Liver (tissue), 10 donors: ENCODE measurements at places on chromosomes 1 and 21. TPM values are rescaled to one million over a fixed set of nuclear protein-coding genes. Genes with fewer than 3 reads are reported as not detected.

DNA sequence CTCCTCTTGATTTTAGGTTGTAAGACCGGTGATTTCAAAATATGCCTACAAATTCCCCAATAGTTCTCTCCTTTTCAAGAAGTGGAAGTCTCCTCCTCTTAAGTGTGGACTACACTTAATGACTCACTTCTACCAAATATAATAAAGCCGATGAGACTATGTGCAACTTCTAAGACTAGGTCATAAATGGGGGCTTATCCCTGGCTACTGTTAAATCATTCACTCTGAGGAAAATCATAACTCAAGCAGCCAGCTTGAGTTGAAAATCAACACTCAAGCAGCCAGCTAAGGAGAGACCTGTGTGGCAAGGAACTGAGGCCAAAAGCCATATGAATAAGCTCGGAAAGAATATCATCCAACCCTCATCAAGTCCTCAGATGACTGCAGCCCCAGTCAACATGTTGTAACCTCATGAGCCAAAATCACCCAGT, 49.6 kb upstream of the PSMG1 start:
- DNase-seq = no peak

The NEGR1 gene
- 0.08 TPM for total RNA-seq

DNA sequence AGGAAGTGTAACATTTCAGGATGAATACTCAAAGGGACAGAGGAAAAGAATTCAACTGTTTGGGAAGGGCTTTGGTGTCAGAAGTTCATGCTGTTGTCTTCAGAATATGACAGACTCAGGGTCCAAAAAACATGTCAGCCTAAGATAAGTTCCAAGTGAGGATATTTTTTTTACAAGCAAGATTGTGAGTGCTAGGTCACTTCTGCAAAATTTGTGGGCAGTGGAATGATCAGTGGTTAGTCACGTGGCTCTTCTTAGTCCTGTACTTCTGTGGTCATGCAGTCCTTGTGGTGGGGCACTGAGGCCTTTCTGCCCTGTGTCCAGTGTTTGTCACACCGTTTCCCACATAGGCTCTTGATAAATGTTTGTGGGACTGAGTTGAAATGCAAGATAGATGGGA, 5.2 kb downstream of the RGL1 start:
- no peak for DNase-seq

The GLIS1 gene
- total RNA-seq = not detected

DNA sequence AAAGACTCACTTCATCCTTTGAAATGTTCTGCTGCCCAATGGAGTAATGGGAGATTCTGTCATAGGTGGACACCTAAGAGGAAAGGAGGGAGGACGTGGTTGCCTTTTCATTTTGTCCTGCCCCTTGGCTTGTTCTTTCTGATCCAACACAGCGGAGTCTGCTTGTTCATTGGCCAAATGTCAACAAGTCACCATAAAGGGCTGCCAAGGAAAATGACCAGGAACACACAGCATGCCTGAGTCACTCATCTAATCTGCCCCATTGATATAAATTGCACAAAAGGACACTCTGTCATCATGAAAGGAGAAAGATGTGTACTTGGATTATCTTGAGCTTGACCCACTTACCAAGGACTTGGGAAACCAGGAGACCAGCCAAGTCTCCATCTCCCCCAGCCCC, 422.9 kb downstream of the SETD4 start:
- no peak for DNase-seq

DNA sequence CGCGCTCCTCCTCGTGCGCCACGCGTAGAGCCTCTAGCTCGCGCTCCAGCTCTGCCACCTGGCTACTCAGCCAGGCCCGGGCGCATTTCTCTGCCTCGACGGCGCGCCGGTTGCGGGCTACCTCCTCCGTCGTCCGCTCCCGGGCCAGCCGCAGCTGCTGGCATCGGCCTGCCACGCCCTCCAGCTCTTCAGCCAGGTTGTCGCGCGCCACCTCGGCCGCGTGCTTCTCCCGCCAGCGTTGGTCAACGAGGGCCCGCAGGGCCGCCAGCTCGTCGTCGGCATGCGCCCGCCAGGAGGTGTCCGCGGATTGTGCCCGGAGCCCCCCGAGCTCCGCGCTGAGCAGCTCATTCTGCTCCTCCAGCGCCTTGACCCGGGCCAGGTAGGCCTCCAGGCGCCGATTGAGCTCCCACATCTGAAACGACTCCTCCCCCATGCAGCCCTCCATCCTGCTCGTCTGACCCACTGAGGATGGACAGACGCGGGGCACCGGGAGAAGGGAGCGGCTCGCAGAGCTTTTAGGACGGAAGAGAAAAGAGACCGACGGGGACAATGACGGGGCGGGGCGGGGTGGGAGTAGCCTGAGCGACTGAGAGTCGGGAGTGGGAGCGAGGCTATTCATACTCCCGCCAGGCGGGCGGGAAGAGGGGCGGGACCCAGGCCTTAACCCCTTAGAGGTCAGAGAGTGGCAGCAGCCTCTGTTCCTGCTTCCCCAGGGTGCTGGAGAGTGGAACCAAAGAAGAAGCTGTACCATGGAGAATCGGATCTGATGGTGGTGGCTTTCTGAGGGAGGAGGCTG, at the start of gene NES:
Gene NES (minus strand): TSS at position 588 of the 796 bp plus-strand sequence. CDS start 143 bp downstream, at position 445.
- DNase-seq = no peak

The SPATA46 gene
- total RNA-seq = not detected

DNA sequence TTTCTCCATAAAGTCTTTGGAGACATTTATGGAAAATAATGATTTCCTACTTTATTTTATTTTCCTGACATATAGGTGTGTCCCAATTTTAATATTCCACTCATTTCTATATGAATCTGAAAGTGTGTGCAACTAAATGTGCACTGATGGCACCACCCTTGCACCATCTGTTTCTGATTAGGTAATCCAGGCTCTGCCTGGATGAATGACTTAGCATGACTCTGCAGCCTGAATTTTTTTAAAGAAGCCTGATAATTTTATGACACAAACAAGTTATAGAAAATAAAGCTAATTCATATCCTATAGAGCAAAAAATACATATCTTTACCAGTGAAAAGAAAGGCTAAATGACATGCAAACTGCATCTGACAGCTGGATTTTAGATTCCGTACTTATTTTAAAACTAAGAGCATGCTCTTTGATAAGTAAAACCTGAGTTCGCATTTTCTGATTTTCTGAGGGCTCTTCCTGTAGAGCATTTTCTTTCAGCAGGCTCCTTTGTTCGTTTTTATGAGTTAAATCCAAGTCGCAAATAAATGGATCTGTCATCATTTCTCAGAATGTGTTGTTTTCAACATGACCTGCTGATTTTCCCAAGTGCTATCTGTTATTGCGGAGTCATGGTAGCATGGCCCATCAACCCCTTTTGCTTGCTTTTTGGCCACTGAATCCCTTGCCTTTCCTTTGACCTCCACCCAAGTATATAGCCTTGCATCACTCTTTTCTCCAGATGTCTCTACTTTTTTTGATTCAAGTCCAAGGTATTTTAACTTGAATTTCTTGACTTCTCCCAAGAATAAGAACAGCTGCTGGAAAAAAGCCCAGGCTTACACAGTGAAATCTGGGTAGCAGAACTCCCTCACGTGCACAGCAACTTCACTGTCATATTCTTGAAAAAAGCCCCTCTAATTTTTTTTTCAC, 52.8 kb upstream of the LYPLAL1 start:
- DNase-seq = no peak

DNA sequence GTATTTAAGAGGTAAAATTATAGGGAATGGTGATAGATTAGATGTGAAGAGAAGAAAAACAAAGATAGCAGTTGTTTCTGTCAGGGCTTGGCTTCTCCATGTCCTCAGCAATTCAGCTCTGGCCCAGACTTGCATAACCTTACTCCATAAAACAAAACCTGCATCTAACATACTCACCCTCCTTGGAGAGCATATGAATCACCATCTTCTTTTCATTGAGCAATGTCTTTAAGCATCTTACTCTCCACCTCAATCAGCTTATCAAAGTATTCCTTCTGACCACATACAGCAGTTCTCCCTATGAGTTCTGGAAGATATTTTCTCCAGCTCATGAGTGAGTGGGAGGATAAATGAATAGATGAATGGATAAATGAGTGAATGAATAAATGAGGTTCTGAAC, 49.0 kb downstream of the RAB3B start:
- DNase-seq = no peak

DNA sequence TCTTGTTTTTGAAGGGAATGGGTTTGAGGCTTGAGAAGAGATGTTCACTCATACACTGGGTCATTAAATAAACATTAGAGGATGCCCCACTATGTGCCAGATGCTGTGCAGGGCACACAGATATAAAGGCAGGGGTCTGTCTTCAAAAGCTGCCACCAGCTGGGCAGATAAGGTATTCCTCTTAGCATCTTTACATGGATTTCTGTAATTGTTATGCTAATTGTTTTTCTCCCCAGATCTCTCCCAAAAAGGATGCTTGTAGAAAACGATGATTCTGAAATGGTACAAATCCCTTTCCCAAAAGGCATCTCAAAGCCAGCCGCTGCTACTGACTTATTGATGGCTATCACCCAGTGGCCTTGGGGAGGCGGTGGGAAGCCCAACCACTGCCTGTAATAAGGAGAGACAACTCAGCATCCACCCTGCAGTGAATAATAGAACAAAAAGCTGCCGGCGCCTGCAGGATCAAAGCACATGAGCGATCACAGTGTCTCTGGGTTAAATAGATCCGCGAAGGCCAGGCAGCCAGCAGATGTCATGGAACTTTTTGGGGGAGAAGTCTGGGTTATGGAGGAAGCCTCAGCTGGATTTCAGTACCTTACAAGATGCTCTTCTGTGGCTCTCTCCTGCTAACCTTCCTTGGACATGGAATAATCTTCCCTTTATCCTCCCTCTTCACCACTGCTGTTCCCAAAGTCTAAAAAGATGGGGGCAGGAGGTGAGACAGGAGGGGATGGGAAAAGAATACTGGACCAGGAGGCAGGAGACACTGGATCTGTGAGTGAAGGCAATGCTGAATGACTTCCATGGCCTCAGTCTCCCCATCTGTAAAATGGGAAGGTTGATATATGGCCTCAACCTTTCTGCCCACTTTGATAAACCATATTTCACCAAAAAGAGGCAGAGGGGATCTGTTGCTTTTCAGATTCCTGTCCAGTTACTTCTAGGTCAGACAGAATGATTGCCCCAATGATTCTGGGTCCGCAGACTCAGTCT, 54.8 kb upstream of the CD34 start:
- no peak for DNase-seq

- no peak for DNase-seq
These were observed 189.5 kb upstream of the C1orf174 start for GRCh38 chr1:4089421-4090175.

- DNase-seq = no peak
These were observed 23.0 kb downstream of the LRRC8B start for GRCh38 chr1:89547563-89548116.
